Sigmoid colon (tissue), 7 donors: ENCODE measurements at places on chromosomes 12 and 14. TPM values are rescaled to one million over a fixed set of nuclear protein-coding genes. Genes with fewer than 3 reads are reported as not detected.

ADGRD1 gene
- 7.2 TPM for total RNA-seq

DNA sequence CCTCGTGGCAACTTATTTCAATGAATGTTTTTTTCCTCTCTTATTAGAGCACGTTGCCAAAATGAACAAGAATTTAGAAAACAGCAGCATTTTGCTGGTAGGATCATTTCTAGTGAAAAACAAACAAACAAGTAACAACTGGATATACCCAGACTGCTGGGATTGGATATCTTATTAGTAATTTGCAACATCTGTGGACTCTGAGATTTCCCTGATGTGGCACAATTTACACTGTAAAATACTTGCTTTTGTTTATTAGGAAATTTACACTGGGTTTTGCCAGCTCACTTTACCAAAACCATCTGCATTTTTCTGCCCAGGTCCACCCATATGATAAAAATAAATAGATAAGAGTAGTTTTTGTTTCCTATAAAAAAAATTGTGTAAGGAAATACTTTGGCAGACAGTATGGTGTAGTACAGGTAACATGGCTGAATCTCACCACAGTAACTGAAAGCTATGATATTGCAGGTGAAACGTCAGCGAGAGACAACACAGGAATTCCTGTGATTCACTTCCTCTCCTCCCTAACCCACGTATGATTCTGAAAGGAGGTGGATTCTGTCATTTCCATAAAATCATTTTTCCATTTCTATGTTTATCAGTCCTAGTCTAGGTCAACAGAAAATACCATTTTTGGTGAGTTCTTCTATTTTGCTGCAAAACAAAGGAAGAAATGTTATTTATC, 176.2 kb upstream of the NOVA1 start:
- no peaks in the 10 kb centered on the region for H3K27me3 ChIP-seq
- no peaks in the 10 kb centered on the region for H3K4me1 ChIP-seq
- no peak for DNase-seq
- no peaks in the 10 kb centered on the region for H3K36me3 ChIP-seq
- H3K27ac ChIP-seq, result no peak overlapping the region
- no peak overlapping the region for H3K4me3 ChIP-seq

- DNase-seq, result peak; percentile 91
- H3K4me1 ChIP-seq, result peaks cover 22% of the 10 kb centered on the region
- H3K27me3 ChIP-seq, result no peaks in the 10 kb centered on the region
- H3K4me3 ChIP-seq, result peak within 1 kb of the TSS; percentile 93
Measured at GRCh38 chr12:48788854-48789775, at the start of gene ADCY6. TSS of gene ADCY6 (minus strand) at chr12:48789089. CDS start at chr12:48783434, 5,655 bp downstream.

DNA sequence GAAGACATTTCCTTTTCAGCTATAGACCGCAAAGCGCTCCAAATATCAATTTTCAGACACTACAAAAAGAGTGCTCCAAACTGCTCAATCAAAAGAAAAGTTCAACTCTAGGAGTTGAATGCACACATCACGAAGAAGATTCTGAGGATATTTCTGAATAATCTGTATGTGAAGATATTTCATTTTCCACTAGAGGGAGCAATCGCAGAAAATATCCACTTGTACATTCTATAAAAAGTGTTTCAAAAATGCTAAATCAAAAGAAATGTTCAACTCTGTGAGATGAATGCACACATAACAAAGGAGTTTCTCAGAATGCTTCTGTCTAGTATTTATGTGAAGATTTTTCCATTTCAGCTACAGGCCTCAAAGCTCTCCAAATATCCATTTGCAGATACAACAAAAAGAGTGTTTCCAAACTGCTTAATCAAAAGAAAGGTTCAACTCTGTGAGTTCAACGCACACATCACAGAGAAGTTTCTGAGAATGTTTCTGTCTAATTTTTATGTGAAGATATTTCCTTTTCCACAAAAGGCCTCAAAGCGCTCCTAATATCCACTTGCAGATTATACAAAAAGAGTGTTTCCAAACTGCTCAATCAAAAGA, 643.8 kb upstream of the ALG10B start:
- no peak overlapping the region for H3K27ac ChIP-seq
- H3K4me3 ChIP-seq, result no peak overlapping the region
- H3K27me3 ChIP-seq, result no peaks in the 10 kb centered on the region
- no peak for DNase-seq

DNA sequence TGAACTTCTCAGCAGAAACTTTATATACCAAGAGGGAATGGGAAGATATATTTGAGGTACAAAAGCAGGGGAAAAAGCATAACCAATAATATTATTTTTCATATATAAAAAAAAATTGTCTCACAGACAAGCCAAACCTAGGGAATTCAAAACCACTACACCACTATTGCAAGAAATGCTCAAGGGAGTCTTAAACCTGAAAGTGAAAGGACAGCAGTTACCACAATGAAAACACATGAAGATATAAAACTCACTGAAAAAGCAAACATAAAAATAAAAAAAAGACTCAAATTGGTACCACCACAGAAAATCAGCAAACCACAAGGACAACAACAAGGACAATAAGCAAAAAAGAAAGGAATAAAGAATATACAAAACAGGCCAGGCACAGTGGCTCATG, 131.9 kb downstream of the CEP128 start:
- H3K27ac ChIP-seq, result no peak overlapping the region
- H3K27me3 ChIP-seq, result no peaks in the 10 kb centered on the region
- no peak for DNase-seq
- no peaks in the 10 kb centered on the region for H3K36me3 ChIP-seq
- H3K4me3 ChIP-seq, result no peak overlapping the region
- no peaks in the 10 kb centered on the region for H3K4me1 ChIP-seq

DNA sequence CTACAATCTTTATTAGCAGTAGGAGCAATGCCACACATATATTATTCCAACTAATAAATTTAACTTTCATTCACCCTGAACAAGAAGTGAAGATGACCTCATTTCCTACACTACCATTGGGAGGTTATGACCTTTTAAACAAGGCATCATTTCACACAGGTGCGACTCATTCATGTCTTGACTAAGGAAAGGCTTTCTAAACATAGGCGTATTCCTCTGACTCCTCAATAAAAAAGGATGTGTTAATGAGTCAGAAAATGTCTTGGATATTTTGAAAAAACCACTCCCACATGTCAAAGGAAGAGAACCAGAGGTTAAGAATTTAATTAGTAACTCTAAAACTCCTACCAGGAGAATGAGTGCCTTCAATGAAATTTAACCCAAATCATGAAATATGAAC, 115.2 kb downstream of the PRICKLE1 start:
- H3K4me3 ChIP-seq, result no peak overlapping the region
- peaks cover 30% of the 10 kb centered on the region for H3K4me1 ChIP-seq
- DNase-seq, result no peak
- H3K27ac ChIP-seq, result no peak overlapping the region

DNA sequence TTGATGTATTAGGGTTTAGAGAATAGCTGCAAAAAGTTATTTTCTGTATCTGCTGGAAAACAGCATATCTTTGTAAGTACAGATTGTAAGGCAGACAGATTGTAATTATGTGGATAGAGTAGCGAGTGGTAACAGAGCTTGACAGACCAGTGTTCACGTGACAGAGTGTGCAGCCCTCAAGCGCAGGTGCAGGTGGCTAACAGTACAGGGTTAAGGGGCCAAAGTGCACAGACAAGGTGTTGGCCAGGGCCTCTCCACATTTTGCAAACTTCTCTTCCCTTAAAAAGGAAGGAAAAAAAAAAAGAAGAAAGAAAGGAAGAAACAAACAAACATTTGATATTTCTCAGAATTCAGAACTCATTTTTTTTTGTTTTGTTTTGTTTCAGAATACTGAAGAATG, 25.2 kb upstream of the KLHL42 start:
- H3K4me1 ChIP-seq, result no peaks in the 10 kb centered on the region
- no peaks in the 10 kb centered on the region for H3K27me3 ChIP-seq
- no peak for DNase-seq
- H3K4me3 ChIP-seq, result no peak overlapping the region

DNA sequence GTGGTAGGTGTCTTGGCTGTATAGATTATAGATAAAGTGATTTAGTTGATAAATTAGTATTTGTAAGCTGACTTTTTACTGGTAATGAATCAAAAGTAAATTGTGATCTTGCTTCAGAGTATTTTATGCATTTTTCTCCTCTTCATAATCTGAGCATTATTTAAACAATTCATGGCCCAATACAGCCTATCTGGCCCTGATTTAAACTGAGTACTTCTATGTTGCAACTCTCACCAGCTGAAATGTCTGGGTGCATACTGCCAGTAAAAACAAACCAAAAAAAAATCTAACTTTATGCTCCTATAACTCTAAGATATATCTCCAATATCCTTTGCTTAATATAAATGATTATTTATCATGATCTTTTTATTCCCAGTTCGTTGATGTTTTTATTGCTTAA, 86.6 kb downstream of the MIA2 start:
- no peak overlapping the region for H3K4me3 ChIP-seq
- H3K36me3 ChIP-seq, result peaks cover 70% of the 10 kb centered on the region
- H3K27me3 ChIP-seq, result no peaks in the 10 kb centered on the region
- no peaks in the 10 kb centered on the region for H3K4me1 ChIP-seq

GRCh38 chr12:126295652-126296051, 1230.4 kb downstream of the AACS start:
- H3K4me1 ChIP-seq, result no peaks in the 10 kb centered on the region
- no peak overlapping the region for H3K4me3 ChIP-seq
- no peak for DNase-seq
- no peaks in the 10 kb centered on the region for H3K36me3 ChIP-seq

GRCh38 chr12:39309516-39309915, 133.4 kb downstream of the KIF21A start:
- H3K4me3 ChIP-seq, result no peak overlapping the region
- H3K27me3 ChIP-seq, result no peaks in the 10 kb centered on the region
- H3K4me1 ChIP-seq, result no peaks in the 10 kb centered on the region

DNA sequence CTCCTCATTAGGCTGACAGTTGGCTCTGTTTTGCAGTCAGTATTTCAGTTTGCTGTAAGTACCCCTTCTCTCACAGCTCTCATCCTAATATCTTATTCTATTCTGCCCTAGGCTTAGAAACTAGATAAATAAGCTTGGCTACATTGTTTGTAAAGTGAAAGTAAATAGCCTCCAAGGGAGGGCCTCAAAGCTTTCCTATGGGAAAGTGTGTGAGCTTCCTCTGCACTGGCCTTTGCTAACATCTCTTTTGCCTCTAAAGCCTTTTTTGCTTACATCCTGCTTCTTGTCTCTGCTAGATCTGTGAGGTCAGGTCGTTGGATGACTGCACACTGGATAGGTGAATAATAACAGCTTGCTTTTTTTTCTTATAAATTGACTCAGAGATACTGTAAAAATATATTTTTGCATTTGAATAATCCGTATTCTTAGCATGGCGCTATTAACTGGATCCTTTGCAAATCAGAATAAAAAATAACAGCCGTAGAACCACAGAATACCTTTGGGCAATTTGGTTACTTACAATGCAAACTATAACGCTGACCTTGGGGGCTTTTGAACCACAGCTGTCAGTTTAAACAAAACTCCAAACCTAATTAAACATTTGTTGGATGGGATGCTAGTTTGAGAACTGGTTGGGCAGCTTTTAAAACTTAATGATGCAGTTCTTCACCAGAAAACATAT, 55.1 kb downstream of the TTC6 start:
- H3K36me3 ChIP-seq, result no peaks in the 10 kb centered on the region
- no peak overlapping the region for H3K27ac ChIP-seq

DNA sequence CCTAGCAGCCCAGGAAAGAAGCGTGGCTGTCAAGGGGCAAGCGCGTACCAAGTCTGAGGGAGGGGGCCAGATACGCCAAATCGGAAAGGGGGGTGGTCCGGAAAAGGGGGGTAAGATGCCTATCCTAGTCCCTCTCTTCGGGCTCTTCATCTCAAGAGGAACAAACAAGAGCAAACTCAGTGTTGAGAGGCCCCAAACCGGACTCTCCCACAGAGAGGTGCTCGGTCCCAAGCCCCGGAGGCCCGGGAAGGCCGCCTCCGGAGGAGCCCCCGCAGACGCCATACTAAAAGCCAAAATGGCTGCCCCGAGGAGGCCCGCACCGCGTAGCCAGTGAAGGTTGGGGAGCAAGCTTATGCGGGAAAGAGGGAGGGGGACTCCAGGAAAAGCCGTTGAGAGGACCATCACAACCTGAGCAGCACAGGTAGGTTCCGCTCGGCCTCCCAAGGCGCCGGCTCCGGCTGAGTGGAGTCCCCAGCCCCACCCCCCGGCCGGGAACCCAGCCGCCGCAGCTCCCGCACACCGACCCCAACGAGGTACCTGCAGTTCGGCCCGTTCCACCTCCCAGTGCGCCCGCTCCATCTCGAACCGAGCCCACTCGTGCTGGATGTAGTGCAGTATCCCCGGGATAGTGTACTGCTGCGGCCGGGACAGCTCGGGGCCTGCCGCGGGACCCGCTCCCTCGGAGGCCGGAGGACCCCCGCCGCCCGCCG, at the start of gene AP4S1:
Gene AP4S1, plus strand, starts transcription at position 283 of the 710 bp plus-strand sequence. CDS start 40,548 bp downstream, outside the sequence.
- no peaks in the 10 kb centered on the region for H3K36me3 ChIP-seq
- H3K27me3 ChIP-seq, result no peaks in the 10 kb centered on the region
- peaks cover 30% of the 10 kb centered on the region for H3K4me1 ChIP-seq
- peak within 1 kb of the TSS; percentile 97 for H3K4me3 ChIP-seq
- DNase-seq, result peak; percentile 75

GRCh38 chr12:119998471-119999245, 9.6 kb downstream of the BICDL1 start:
- H3K4me3 ChIP-seq, result no peak overlapping the region
- DNase-seq, result no peak
- H3K4me1 ChIP-seq, result no peaks in the 10 kb centered on the region

DNA sequence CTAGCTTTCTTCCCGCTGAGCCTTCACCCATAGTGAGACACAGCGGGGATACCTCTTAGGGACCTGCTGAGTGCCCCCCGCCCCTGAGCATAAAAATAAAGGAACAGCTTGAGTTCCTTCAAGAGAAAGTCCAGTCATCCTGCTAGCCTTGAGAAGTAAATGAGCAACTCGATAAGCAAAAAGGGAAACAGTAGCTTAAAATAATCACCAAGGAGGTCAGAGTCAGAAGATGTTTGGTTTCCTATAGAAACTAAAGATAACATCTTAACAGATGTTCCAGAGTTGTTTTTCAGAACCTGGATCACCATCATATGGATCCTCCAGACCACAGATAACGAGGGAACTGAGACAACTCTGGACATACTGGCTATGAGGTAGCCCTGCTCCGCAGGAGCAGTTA, 94.0 kb downstream of the BCAT1 start:
- no peaks in the 10 kb centered on the region for H3K4me1 ChIP-seq
- no peaks in the 10 kb centered on the region for H3K27me3 ChIP-seq
- no peak overlapping the region for H3K27ac ChIP-seq
- no peaks in the 10 kb centered on the region for H3K36me3 ChIP-seq
- no peak overlapping the region for H3K4me3 ChIP-seq

GRCh38 chr12:41930866-41931437, 213.7 kb downstream of the GXYLT1 start:
- peaks cover 7% of the 10 kb centered on the region for H3K4me1 ChIP-seq
- no peak for DNase-seq
- H3K27me3 ChIP-seq, result no peaks in the 10 kb centered on the region
- H3K27ac ChIP-seq, result no peak overlapping the region

GRCh38 chr14:58805605-58806409, 168.0 kb downstream of the DACT1 start:
- no peak for DNase-seq
- H3K36me3 ChIP-seq, result no peaks in the 10 kb centered on the region
- no peak overlapping the region for H3K27ac ChIP-seq
- H3K4me1 ChIP-seq, result peaks cover 4% of the 10 kb centered on the region
- H3K4me3 ChIP-seq, result no peak overlapping the region
- no peaks in the 10 kb centered on the region for H3K27me3 ChIP-seq
